ENCODE measurements at places on chromosomes 6 and 20.

DNA sequence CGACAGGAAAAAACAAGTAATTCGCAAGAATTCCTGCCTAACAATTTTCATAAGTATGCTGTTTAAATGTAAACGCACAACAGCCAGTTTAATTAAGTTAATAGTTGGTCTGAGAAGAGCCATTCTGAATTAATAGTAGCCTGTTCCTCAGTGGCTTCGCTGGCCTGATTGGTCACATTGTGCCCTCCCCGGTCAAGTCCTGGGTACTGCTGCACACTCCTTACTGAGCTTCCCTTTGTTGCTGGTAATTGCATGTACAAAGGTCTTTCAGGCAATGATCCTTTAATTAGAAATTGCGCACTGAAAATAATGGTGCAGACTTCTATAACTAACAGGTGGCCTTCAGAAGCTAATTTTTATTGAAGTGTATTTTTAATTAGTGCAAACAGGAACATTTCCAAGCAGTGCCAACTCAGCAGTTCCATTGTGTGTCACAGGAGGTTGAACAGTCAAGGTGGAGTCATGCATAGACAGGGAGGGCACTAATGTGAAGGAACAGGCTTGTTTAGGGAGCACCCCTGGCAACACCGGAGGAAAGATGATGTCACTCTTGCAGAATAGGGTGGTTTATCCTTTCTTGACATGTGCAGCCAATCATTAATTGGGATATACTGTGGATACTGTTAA, 92.6 kb upstream of the SLC22A23 start:
- no peak for DNase-seq

DNA sequence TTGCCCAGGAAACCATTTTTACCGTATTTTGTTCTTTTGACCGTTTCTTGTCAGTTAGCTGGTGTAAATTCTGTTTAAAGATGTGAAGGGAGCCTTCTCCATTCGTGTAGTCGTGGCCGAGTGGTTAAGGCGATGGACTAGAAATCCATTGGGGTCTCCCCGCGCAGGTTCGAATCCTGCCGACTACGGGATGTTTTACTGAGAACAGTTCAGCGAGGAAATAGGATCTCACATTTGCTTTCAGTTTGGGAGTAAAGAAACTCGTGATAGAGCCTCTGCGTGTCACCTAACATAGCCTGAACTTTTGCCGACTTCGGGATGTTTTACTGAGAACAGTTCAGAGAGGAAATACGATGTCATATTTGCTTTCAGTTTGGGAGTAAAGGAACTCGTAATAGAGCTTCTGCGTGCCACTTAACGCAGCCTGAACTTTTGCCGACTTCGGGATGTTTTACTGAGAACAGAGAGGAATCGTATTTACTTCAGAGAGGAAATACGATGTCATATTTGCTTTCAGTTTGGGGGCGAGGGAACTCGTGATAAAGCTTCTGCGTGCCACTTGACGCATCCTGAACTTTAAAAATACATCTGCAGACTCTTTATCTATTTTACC, 5.9 kb upstream of the ZNF184 start:
- DNase-seq, result peak; percentile 75

DNA sequence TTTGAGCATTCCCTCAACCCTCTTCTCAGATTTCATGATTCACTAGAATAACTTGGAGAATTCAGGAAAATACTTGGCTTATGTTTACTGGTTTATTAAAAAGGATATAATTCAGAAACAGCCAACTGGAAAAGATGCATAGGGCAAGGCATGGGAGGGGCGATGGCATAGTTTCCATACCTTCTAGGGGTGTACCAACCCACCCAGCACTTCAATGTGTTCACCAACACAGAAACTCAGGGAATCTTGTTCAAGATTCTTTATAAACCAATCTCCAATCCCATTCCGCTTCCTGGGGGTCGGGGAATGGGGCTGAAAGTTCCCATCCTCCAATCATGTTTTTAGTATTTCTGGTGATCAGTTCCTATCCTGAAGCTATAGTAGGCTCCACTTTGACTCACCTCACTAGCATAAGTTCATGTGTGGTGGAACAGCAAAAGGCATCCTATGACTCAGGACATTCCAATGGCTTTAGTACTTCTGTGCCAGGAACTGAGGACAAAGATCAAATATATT, 164.4 kb downstream of the SIM1 start:
- DNase-seq, result no peak

DNA sequence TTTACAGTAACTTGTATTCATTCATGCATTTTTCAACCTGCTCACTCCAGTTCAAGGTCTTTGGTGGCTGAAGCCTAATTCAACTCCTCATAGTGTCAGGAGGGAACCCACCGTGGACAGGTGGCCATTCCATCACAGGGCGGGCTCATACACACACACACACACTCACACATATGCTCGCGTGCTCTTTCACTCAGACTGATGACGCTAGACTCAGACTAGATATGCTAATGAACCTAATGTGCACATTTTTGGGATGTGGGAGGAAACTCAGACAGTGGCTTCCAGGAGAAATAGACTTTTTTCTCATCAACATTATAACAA, 56.7 kb downstream of the TRIM27 start:
- DNase-seq, result no peak

- peak; percentile 42 for DNase-seq
Observed at GRCh38 chr20:33947709-33948295, 45.9 kb upstream of the RALY start.

DNA sequence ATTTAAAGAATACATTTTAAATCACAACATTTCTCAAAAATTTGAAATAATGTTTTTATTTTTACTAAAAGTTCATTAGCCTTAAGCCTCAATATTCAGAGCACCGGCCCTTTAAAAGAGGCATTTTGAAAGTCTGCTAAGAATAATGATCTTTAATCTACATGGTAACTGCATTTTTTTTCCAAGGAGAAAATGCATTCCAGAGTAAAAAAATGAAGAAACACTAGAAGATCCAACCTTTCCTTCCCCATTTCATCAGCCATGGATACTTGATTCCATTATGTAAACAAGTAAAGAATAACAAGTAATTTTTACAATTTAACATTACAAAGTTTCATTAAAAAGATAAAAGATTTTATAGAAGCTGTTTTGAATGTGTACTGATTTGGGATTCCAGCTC, 21.8 kb downstream of the LCA5 start:
- no peak for DNase-seq

DNA sequence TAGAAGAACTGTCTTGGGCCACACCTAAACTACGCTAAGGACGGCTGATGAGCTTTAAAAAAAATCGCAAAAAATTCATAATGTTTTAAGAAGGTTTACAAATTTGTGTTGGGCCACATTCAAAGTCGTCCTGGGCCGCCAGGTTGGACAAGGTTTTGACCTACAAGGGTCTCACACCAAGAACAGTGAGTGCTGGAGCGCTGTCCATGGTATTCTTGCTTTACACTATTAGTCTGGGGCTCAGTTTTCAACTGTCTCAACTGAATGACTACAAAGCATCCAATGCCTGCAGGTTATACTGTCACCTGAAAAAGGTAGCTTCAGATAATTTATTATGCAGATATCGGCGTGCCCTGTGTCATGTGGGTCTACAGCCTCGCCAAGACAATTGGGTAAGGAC, 3.7 kb upstream of the FAXC start:
- DNase-seq, result no peak

GRCh38 chr6:15888798-15889772, 226.3 kb upstream of the DTNBP1 start:
- no peak for DNase-seq

DNA sequence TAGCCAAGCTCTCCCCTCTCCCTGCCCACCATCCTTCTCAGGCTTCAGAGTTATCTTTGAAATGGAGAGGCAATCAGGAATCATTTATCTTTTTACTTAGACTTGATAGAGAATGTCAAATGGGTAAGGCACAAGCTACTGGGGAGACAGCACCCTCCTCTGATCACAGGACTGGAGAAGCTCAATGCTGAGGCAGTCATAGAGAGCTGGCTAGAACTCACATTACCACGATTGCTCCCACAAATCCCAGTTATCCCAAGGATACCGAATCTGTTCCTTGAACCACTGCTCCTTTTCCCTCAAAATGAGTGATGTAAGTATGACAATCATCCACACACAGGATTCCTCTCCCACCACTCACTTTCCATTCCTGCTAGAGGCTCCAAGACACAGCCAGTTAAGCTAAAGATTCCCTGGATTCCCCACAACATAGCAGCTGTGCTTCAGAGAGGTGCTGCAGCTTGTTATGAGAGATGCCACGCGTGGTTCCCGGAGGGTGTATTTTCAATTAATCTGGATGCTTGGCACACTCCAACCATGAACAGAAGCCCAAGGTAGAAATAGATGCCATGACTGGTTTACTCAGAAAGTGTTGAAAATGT, 96.2 kb upstream of the VGLL2 start:
- DNase-seq, result no peak

- no peak for DNase-seq
Observed at GRCh38 chr6:15249371-15250019, 3.6 kb downstream of the JARID2 start.

DNA sequence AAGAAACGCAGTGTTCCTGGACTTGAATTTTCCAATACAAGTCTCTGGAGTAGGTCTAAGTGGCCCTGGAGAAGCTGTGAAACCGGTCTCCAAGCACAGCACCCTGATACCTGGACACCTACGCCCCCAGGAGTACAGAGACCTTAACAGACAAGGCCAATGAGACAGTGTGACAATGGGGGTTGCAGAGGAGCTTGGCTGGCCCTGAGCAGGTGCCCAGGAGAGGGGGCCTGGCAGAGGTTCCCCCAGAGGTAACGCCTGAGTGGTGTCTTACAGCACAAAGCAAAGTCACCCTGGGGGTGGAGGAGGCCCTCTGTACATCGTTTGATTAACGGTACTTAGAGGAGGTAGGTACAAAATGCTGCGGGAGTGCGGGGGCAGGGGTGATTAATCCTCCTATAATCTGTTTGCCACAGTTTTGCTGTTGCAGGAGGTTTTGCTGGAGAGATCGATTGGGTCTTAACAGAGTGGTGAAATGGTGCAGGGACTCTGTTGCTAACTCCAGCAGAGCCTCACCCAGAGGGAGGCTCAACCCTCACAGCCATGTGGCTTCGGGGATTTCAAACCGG, 37.3 kb upstream of the APCDD1L start:
- no peak for DNase-seq

DNA sequence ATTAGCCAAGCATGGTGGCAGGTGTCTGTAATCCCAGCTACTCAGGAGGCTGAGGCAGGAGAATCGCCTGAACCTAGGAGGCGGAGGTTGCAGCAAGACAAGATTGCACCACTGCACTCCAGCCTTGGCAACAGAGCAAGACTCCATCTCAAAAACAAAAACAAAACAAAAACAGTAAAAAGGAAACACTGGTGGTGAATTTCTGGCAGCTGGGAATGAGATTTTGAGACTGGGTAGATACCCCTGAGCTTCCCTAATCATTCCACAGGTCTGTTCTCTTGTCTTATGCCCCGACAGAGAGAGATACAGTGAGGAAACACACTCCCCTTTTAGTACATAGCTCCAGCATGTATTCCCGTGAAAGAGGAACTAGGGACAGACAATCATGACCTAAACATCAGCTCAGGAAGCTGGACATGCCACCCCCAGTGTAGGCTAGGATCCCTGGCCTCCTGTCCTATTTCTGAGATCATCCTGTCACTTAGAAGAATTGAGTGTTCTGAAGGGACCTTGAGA, 9.6 kb downstream of the MAN1A1 start:
- no peak for DNase-seq

DNA sequence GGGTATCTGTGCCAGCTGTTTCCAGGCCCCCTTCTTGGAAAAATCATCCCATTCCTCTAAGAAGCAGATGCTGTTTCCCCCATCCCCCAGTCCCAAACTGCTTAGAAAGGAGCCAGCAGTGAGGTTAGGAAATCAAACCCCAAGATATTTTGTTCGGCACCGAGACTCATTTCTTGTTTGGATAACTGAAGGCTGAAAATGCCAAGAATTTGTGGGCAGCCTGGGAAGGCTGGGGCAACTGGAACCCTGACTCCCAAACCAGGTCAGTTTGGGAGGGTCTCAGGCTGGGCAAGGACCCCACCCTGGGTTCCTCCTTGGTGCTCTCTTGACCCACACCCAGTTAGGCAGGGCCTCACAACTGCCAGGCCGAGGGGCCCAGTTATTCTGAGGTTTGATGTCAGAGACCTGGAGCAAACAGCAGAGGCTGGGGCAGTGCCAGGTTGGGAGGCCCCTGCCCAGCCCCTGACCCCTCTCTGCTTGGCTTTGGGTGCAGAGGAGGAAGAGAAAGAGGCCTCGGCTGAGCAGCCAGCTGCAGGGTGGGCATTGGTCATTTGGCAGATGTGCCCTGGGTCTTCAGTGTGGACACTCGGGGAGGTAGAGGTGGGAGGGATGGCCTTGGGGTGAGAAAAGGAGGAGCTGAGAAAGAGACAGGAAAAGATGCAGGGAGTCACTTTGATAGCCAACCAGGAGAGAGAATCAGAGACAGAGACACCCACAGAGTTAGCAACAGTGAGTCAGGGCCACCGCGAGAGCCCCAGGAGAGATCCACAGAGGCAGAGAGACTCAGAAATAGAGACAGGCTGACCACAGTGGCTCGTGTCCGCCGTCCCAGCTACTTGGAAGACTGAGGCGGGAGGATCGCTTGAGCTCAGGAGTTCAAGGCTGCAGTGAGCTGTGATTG, 5.0 kb downstream of the ANGPT4 start:
- DNase-seq, result no peak

Measured in stimulated activated CD4-positive, alpha-beta T cell treated with anti-CD3 and anti-CD28 coated beads, Interleukin-1b, Interleukin-23, amount 100 ng/mL, for 24 hours (primary cell).